ENCODE measurements at places on chromosomes 11 and 22. TPM values are rescaled to one million over a fixed set of nuclear protein-coding genes. Genes with fewer than 3 reads are reported as not detected.

GRCh38 chr11:119169282-119169719 lies 776 bp downstream of the NLRX1 start:
- H3K27ac ChIP-seq = peak overlapping the region; percentile 95
- H3K4me3 ChIP-seq = peak overlapping the region; percentile 83
- H3K27me3 ChIP-seq = no peaks in the 10 kb centered on the region

The PANX3 gene
- total RNA-seq = not detected

- H3K4me3 ChIP-seq = no peak overlapping the region
- H3K4me1 ChIP-seq = no peaks in the 10 kb centered on the region
These were observed 95.2 kb downstream of the TP53I11 start for GRCh38 chr11:44855493-44855849.

The DUSP8 gene
- total RNA-seq = 21.8 TPM

The KCNQ1OT1 gene
- total RNA-seq = 2.6 TPM

DNA sequence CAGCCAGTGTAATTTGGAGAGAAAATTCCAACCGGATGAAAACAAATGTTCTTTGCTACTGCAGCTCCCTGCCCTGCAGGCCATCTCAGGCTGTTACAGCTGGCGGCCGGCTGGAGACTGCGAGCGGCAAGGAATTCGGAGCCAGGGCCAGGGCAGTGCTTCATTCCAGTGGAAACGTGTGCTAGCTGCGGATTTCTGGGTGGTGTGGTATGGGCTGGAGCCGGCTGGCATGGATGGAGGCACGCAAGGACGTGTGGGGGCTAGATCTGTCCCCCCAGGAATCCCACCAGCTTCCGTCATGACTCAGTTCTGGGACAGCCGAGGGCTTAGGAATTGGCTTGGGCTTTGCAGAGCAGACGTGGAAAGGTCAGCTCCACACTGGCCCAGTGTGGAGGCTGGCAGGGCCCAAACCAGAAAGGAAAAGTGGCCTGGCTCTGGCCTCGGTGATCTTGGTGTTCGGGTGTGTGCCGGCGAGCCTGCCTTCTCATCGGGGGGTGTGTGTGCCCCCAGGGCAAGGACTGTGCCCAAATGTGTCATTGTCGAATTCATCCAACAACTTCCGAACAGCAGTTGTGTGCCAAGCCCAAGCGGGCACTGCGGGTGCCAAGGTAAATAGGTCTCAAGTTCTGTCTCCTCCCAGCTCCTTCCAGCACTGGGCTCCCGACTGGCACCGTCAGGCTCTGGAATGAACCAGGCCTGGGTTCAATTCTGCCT lies 48.1 kb upstream of the SHISAL1 start:
- H3K4me3 ChIP-seq = no peak overlapping the region
- no peak overlapping the region for H3K27ac ChIP-seq
- no peaks in the 10 kb centered on the region for H3K36me3 ChIP-seq
- H3K27me3 ChIP-seq = peaks cover 25% of the 10 kb centered on the region
- DNase-seq = no peak

DNA sequence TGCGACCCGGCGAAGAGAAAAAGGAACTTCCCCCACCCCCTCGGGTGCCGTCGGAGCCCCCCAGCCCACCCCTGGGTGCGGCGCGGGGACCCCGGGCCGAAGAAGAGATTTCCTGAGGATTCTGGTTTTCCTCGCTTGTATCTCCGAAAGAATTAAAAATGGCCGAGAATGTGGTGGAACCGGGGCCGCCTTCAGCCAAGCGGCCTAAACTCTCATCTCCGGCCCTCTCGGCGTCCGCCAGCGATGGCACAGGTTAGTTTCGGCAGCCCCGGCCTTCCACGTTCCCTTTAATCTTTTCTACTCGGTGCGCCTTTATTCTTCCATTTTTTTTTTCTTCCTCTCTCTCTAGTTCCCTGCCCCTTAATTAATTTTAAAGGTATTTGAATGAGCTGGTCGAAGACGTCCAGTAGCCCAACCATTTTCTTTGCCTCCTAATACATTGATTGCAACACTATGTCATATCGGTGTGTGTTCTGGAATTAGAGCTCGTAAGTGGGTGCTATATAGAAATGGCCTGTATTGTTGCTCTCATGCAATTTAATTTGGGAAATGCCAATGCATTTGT lies 537 bp downstream of the EP300 start:
- peak; percentile 44 for DNase-seq
- H3K27me3 ChIP-seq = no peaks in the 10 kb centered on the region
- H3K36me3 ChIP-seq = no peaks in the 10 kb centered on the region

GRCh38 chr11:118015385-118015841 lies 29.2 kb downstream of the IL10RA start:
- no peak overlapping the region for H3K27ac ChIP-seq
- no peaks in the 10 kb centered on the region for H3K27me3 ChIP-seq
- no peaks in the 10 kb centered on the region for H3K4me1 ChIP-seq
- no peaks in the 10 kb centered on the region for H3K36me3 ChIP-seq
- DNase-seq = no peak

GRCh38 chr11:4195909-4196308 lies 101.3 kb downstream of the RRM1 start:
- DNase-seq = no peak
- no peak overlapping the region for H3K27ac ChIP-seq
- H3K4me1 ChIP-seq = no peaks in the 10 kb centered on the region
- no peaks in the 10 kb centered on the region for H3K27me3 ChIP-seq
- no peaks in the 10 kb centered on the region for H3K36me3 ChIP-seq

GRCh38 chr11:75595429-75595828 lies 33.4 kb downstream of the SERPINH1 start:
- H3K4me3 ChIP-seq = no peak overlapping the region
- no peaks in the 10 kb centered on the region for H3K4me1 ChIP-seq
- H3K36me3 ChIP-seq = no peaks in the 10 kb centered on the region

DNA sequence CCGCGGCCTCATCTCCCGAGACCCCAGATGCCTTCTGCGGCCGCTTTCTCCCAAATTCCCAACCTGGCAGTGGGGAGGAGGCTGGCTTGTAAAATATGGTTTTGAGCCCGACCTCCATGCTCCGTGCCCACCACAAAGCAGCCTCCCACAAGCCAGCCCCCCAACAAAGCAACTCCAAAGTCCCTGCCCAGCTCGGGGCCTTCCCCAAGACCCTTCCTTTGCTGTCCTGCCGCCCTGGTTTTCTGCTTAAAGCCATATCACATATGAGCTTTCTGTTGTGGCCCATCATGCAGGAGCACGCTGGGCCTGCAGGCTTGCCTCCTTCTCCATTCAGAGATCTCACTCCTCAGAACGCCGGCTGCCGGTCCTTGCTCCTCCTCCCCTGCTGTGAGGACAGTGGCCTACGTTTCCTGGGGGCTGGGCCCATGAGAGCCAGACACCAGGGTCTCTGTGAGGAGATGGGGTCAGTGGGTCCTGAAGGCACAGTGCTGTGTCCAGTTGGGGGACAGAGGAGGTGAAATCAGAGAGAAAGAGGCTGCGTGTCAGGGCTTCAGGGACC lies 680.0 kb downstream of the BRD1 start:
- H3K27me3 ChIP-seq = no peaks in the 10 kb centered on the region
- H3K4me1 ChIP-seq = no peaks in the 10 kb centered on the region
- H3K4me3 ChIP-seq = no peak overlapping the region
- DNase-seq = no peak

The OR4S2 gene
- total RNA-seq = not detected

DNA sequence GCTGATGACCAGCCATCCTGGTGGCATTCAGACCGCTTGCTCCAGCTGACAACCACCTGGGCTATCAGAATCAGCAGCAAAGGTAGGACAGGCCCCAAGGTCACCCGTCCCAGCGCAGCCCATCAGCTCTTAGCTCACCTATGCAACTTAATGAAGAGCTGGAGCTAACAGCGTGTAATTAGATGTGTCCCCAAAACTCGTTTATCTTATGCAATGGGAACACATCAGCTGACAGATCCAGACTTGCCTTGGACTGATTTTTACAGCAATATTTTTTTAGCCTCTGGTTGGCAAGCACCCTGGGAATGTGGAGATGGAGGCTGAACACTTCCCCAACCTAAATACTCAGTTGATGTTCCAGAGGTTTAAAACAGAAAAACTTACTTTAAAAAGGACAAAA lies 76.0 kb downstream of the PACSIN2 start:
- peaks cover 48% of the 10 kb centered on the region for H3K4me1 ChIP-seq
- H3K27ac ChIP-seq = peak overlapping the region; percentile 72
- H3K36me3 ChIP-seq = no peaks in the 10 kb centered on the region
- no peaks in the 10 kb centered on the region for H3K27me3 ChIP-seq
- no peak for DNase-seq

The A4GALT gene
- total RNA-seq = 21.3 TPM

- no peak overlapping the region for H3K27ac ChIP-seq
- no peak for DNase-seq
- H3K27me3 ChIP-seq = peaks cover 49% of the 10 kb centered on the region
- no peak overlapping the region for H3K4me3 ChIP-seq
- no peaks in the 10 kb centered on the region for H3K36me3 ChIP-seq
- peaks cover 20% of the 10 kb centered on the region for H3K4me1 ChIP-seq
These were observed 2.3 kb downstream of the SLC29A2 start for GRCh38 chr11:66369073-66369894.

DNA sequence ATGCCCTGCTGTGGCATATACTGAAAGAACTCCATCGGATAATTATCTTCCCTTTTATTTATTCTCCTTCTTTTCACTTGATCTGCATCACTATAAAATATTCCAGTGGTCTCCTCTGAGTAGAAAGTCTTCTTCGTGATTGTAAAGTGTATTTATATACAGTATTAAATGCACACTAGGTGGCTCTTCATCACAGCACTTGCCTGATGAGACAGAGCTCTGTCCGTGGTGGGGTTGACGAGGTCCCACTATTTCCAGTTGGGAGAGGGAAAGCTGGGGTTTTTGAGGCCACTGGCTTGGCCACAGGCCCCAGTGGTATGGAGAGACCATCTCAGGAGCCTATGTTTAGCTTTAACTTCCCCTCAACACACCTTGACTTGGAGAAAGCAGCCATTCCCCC lies 31.6 kb upstream of the ZBTB16 start:
- H3K36me3 ChIP-seq = no peaks in the 10 kb centered on the region
- no peaks in the 10 kb centered on the region for H3K4me1 ChIP-seq
- peaks cover 5% of the 10 kb centered on the region for H3K27me3 ChIP-seq
- H3K27ac ChIP-seq = no peak overlapping the region
- no peak overlapping the region for H3K4me3 ChIP-seq

DNA sequence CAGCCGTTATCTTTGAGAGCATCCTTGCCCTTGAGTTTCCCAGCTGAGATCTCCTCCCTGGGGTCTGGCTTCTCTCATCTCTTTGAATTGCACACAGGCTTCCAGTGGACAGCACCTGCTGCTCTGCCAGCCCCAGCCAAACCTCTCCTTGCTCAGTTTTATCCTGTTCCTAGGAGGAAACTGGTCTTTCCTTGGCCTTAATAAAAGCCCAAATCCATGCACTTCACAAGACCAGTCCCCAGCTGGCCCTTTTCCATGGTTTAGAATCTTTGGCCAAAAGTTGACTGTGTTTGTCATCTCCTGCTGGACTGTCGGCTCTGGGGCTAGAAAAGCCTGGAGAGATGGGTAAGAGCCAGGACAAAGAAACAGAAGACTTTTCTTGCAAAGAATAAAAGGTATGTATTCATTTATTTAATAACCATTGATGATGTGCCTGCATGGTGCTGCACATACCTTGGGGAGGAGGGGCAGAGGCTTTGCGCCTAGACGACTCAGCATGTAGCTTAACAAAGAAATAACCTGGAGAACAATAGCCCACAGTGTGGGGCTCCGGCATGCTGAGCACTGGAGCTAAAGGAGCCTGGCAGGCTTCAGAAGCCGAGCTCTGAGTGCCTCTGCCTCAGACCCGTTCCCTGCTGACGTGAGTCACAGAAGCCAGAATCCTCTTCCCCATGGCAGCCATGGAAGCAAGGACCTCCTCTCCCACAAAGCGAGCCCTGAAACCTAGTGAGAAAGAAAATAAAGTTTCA lies 319.3 kb upstream of the B3GAT1 start:
- no peaks in the 10 kb centered on the region for H3K4me1 ChIP-seq
- H3K27ac ChIP-seq = no peak overlapping the region
- H3K4me3 ChIP-seq = no peak overlapping the region
- peaks cover 25% of the 10 kb centered on the region for H3K27me3 ChIP-seq

GRCh38 chr22:26429458-26430286 lies 612 bp downstream of the ASPHD2 start:
- H3K4me3 ChIP-seq = peak overlapping the region; percentile 59
- peak overlapping the region; percentile 28 for H3K27ac ChIP-seq
- H3K27me3 ChIP-seq = no peaks in the 10 kb centered on the region

DNA sequence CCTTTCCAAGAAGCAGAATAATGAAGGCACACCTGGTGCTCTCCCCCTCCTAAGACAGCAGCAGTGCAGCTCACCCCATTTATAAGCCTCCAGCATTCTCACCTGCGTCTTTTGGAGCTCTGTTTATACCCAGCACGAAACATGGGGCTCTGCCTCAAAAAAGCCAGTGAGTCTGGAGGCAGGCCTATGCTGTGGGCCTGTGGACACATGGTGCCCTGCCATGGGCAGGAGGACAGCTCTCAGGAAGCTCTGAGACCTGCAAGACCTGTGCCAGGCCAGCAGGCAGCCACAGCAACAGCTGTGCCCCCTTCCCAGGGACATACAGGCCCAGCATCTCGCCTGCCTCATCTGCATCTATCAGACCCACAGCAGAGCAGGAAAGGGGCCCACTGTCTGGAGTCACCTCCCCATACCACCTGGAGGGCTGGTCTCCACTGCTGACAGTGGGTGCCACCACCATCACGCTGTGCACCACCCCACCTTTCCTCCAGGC lies 64.2 kb downstream of the DGCR2 start:
- H3K27ac ChIP-seq = no peak overlapping the region
- no peak overlapping the region for H3K4me3 ChIP-seq
- H3K27me3 ChIP-seq = no peaks in the 10 kb centered on the region
- H3K4me1 ChIP-seq = no peaks in the 10 kb centered on the region
- DNase-seq = no peak

DNA sequence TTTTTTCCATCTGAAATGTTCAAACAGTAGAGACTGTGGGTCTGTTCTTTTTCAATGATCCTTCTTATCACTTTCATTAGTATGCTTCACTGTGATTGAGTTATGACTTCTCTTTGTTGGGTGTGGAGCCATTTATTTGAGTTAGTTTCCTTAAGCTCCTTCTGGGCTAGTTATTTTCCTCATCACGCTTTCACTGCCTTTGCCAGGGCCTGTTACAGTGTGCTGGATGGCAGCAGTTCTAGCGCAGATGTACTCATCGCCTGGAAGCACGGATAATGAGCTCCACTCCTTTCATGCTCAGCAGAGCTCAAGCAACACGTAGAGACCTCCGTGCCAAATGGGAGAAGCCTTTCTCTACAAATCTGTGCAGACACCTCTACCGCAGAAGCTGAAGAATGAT lies 7.0 kb upstream of the ARHGAP42 start:
- H3K4me3 ChIP-seq = no peak overlapping the region
- H3K27ac ChIP-seq = no peak overlapping the region
- DNase-seq = no peak
- H3K4me1 ChIP-seq = peaks cover 3% of the 10 kb centered on the region
- no peaks in the 10 kb centered on the region for H3K36me3 ChIP-seq

DNA sequence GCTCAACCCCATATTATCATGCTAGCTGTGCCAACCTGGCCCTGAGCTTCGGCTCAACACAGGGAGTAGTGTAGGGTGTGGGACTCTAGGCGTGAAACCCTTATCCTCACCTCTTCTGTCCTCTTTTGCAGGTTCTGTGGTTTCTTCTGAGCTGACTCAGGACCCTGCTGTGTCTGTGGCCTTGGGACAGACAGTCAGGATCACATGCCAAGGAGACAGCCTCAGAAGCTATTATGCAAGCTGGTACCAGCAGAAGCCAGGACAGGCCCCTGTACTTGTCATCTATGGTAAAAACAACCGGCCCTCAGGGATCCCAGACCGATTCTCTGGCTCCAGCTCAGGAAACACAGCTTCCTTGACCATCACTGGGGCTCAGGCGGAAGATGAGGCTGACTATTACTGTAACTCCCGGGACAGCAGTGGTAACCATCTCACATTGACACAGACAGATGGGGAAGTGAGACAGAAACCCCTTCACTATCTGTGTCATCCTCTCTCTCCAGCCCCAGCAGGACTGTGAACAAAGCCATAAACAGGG lies 76.4 kb downstream of the GGTLC2 start:
- DNase-seq = no peak
- H3K36me3 ChIP-seq = no peaks in the 10 kb centered on the region
- H3K4me1 ChIP-seq = peaks cover 14% of the 10 kb centered on the region
- H3K27me3 ChIP-seq = no peaks in the 10 kb centered on the region
- H3K4me3 ChIP-seq = no peak overlapping the region
- peak overlapping the region; percentile 52 for H3K27ac ChIP-seq
